ENCODE measurements at places on chromosomes 7 and 10. TPM values are rescaled to one million over a fixed set of nuclear protein-coding genes. Genes with fewer than 3 reads are reported as not detected.

GRM3 gene
- polyA plus RNA-seq, result not detected

ANKRD2 gene
- not detected for polyA plus RNA-seq

UBTD1 gene
- polyA plus RNA-seq, result 17.2 TPM

H2BK1 gene
- not detected for polyA plus RNA-seq

CCL24 gene
- not detected for polyA plus RNA-seq

EN2 gene
- not detected for polyA plus RNA-seq

SRRT gene
- 29.6 TPM for polyA plus RNA-seq

CPA2 gene
- not detected for polyA plus RNA-seq

- H3K4me1 ChIP-seq, result no peaks in the 10 kb centered on the region
- H3K4me3 ChIP-seq, result no peak overlapping the region
- DNase-seq, result no peak
- no peaks in the 10 kb centered on the region for H3K27me3 ChIP-seq
Observed at GRCh38 chr7:156496865-156497264, 143.7 kb upstream of the RNF32 start.

GRCh38 chr10:59954296-59954695 lies 47.9 kb upstream of the CCDC6 start:
- H3K27ac ChIP-seq, result no peak overlapping the region
- H3K36me3 ChIP-seq, result no peaks in the 10 kb centered on the region
- no peak overlapping the region for H3K4me3 ChIP-seq
- H3K4me1 ChIP-seq, result no peaks in the 10 kb centered on the region
- no peak for DNase-seq

DNA sequence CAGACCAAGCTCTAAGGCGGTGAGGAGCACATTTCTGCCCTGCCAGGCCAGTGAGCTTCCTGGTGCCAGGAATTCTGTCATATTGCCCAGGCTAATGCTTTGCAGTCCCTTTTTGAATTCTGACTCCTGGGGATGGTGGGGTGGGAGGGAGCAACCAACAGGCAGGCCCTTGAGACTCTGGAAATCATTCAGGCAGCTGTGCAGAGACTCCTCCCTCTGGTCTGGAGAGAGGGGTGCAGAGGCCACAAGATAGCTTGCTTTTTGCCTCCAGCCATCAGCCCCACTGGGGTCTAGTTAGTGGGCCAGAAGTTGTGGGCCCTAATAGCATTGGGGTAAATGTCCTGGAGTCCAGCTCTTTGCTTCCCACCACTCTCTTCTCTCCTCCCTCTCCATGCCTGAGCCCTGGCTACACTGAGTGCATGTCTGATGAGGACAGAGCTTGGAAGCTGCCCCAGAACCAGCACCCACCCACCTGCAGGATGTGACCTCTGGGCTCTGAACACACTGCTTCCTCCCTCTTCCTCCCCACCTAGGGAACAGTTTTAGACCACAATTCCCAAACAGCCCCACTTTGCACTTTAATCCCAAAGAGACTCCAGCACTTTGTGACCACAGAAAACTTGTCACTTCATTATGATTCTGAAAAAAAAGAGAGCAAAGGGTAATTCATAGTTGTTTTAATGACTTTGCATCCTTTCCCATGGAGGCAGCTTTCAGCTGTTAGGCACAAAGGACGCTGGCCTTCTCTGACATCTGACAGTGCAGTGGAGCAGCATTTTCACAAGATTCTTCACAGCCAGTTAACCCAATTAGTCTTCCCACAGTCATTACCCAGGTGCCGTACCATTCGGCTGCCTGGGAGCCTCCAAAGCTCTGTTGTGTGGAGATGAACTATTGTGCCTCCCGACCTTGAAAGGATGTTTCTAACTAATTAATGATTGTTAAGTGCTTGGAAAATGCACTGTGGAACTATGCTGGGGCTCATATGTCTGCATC lies 262.5 kb downstream of the TRIL start:
- H3K27ac ChIP-seq, result no peak overlapping the region
- DNase-seq, result no peak
- H3K4me1 ChIP-seq, result peaks cover 49% of the 10 kb centered on the region

DNA sequence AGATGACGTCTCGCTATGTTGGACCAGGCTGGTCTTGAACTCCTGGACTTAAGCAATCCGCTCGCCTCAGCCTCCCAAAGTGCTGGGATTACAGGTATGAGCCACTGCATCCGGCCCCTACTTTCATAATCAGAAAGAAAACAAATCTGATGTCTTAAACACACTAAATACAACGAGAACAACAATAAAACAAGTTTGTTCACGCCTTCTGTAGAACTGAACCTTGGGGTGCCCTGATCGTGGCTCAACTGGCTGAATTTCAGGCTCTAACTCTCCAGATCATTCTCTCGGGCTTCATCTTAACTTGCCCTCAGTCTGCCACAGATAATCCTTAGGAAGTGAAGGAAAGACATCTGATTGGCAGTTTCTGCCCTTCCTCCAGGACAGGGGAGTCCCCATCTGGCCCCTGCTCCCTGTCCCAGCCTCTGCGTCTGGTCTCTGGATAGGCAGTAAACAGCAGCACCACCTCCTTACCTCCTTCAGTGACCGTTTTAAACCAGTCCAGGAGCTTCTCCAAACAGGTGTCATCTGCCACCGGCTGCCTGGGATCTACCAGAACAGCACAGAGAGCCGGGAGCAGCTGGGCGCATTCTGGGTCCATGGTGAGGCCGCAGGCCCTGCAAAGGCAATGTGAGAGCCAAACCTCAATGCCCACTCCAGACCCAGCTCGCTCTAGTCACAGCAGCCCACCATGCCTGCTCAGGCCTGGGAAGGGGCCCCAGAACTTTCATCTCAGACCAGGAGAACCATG lies 1.3 kb downstream of the BRAT1 start:
- peaks cover 42% of the 10 kb centered on the region for H3K4me1 ChIP-seq
- peak overlapping the region; percentile 86 for H3K4me3 ChIP-seq
- no peak for DNase-seq
- H3K27ac ChIP-seq, result no peak overlapping the region

GRCh38 chr7:96188174-96188581 lies 133.7 kb downstream of the SLC25A13 start:
- H3K36me3 ChIP-seq, result peaks cover 57% of the 10 kb centered on the region
- H3K4me3 ChIP-seq, result no peak overlapping the region
- H3K27ac ChIP-seq, result no peak overlapping the region
- no peak for DNase-seq
- H3K4me1 ChIP-seq, result no peaks in the 10 kb centered on the region

DNA sequence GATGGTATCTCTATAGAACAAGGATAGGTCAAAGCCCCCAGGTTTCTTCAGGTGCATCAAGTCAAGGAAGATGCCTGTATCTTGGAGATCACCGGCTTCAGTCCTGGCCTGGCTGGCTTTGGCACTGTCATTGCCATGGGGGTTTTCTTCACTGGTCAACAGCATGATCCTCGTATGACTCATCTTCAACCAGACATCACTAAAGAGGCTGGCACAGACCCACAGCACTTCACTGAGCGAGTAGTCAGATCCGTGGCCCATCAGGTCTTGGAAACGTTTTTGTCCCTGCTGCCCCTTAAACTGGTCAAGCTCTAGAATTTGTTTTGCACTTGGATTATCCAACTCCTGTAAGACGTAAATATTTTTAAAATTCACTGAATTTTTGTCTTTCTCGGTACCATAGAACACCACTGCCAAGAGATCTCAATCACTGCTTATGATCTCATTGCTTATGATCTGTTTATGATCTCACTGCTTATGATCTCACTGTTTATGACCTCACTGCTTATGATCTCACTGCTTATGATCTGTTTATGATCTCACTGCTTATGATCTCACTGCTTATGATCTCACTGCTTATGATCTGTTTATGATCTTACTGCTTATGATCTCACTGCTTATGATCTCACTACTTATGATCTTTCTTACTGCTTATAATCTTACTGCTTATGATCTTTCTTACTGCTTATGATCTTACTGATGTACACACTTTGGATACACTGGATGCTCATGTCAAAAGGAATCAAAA lies 135.2 kb downstream of the CYP26A1 start:
- peaks cover 10% of the 10 kb centered on the region for H3K4me1 ChIP-seq
- no peak overlapping the region for H3K4me3 ChIP-seq
- H3K36me3 ChIP-seq, result no peaks in the 10 kb centered on the region
- no peaks in the 10 kb centered on the region for H3K27me3 ChIP-seq
- no peak overlapping the region for H3K27ac ChIP-seq

DNA sequence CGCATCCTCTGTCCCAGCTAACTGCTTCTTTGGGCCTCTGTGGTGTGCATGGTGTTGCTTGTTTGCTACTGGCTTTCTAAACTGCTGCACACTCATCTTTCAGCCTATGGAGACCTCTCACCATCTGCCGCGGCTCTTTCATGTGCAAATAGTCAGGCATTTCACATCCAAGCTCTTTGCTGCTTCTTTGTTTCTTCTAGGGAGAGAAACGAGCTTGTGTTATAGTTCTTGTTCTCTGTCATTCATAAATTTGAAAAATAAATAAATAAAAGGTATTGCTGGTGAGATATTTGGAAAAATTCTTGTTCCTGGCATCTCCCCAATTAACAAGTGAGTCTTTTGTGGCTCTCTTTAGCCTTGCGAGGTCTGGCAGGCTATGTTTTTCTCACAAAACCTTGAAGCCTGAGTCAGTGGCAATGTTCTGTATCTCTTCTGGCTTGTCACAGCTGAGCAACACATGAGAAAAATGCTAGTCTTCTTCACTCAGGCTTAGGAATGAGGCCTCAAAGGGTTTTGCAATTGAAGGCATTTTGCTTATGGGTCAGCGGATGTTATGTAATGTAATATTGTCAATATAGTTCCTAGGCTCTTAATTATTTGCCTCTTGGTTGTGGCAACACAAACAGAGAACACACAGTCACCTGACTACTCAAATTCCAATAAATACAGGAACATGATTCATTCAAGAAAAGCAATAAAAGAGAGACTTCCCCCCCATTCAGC lies 274.0 kb downstream of the FRMD4A start:
- DNase-seq, result no peak
- H3K36me3 ChIP-seq, result no peaks in the 10 kb centered on the region
- H3K4me3 ChIP-seq, result no peak overlapping the region
- H3K27ac ChIP-seq, result no peak overlapping the region
- H3K4me1 ChIP-seq, result no peaks in the 10 kb centered on the region
- no peaks in the 10 kb centered on the region for H3K27me3 ChIP-seq

GRCh38 chr10:111267673-111268072 lies 190.8 kb downstream of the ADRA2A start:
- no peak overlapping the region for H3K4me3 ChIP-seq
- no peak overlapping the region for H3K27ac ChIP-seq
- H3K4me1 ChIP-seq, result no peaks in the 10 kb centered on the region
- H3K27me3 ChIP-seq, result no peaks in the 10 kb centered on the region

- no peak overlapping the region for H3K27ac ChIP-seq
- H3K4me1 ChIP-seq, result no peaks in the 10 kb centered on the region
- DNase-seq, result no peak
Observed at GRCh38 chr10:44102726-44103255, 282.1 kb downstream of the CXCL12 start.

DNA sequence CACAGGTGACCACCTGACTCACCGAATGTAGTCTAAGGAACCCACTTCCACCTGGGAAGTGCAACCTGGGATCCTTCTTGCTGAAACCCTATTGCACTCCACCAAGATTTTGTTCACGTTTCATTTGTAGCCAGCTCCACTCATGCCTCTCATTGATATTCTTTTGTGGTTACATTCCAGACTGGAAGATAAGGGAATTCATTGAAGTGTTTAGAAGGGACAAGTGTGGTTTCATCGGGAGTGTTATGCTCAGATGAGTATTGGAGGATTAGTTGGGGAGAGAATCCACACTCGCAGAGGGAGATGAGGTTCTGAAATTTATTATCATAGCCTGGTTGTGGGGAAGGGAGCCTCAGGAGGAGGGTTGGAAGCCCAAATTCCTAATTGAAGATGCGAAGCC lies 320.4 kb downstream of the KCNMA1 start:
- H3K27ac ChIP-seq, result no peak overlapping the region
- peaks cover 5% of the 10 kb centered on the region for H3K27me3 ChIP-seq
- no peaks in the 10 kb centered on the region for H3K4me1 ChIP-seq
- DNase-seq, result no peak
- no peaks in the 10 kb centered on the region for H3K36me3 ChIP-seq
- no peak overlapping the region for H3K4me3 ChIP-seq

DNA sequence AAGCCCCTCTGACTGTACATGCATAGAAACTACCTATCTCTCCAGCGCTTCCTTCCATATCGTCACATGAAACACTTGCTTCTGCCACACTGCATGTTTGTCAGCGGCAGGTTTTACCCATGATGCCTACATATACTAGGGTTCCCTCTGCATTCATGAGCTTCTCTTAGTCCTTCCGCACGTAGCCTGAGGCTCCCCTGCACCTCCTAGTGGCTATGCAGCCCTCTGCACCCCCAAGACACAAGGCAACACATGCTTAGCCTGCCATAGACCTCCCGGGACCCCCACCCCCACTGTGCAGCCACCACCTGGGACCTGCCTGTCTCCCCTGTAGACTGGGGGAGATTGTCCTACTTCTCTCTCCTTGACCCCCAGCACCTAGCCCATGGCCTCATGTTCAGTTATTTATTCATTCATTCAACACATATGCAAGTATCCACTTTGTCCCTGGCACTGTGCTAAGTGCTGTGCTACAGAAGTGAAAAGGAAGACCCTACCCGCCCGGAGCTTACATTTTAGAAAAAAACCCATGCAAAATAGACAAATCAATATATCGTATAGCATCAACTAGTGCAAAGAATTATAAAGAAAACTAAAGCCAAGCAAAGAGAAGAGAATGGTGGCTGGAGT lies 23.5 kb downstream of the TMEM273 start:
- no peaks in the 10 kb centered on the region for H3K36me3 ChIP-seq
- H3K27ac ChIP-seq, result no peak overlapping the region
- H3K4me1 ChIP-seq, result peaks cover 22% of the 10 kb centered on the region
- peak; percentile 65 for DNase-seq

DNA sequence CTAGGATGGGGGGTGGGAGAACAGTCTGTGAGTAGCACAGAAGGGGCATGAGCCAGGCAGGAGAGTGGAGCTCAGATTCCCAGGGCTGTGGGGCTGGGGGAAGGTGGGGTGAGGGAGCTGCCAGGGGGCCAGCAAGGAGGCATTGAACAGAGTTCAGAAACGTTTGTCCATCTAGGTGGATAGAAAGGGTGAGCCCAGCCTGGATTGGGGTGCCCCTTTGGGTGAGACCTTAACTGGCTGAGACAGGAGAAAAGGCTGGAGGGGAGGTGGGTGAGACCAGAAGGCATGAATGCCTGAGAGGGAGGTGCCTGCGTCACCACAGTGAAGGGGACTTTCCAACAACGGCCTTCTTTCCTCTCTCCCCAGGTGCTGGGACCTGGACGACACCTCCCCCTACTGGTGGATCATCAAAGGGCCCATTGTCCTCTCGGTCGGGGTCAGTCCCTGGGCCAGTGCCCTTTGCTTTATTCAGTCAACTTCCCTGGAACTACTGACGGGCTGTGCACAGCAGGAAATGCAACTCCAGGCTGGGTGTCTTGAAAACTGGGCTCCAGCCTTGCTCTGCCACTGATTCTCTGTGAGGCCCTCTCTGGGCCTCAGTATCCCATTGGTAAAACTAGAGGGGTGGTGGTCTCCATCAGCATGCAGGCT lies 11.0 kb downstream of the GHRHR start:
- H3K27me3 ChIP-seq, result no peaks in the 10 kb centered on the region
- H3K27ac ChIP-seq, result no peak overlapping the region
- no peaks in the 10 kb centered on the region for H3K4me1 ChIP-seq
- H3K4me3 ChIP-seq, result no peak overlapping the region

- no peak overlapping the region for H3K27ac ChIP-seq
- H3K36me3 ChIP-seq, result no peaks in the 10 kb centered on the region
- no peak overlapping the region for H3K4me3 ChIP-seq
Observed at GRCh38 chr10:21511095-21511570, 14.3 kb downstream of the SKIDA1 start.
